ENCODE measurements at places on chromosomes 12 and 14.
A peak's percentile ranks its signal among the peaks of the same experiment; 100 is the strongest.

- no peak for DNase-seq
Observed at GRCh38 chr12:41979574-41979973, 165.1 kb downstream of the GXYLT1 start.

- peak; percentile 89 for DNase-seq
Observed at GRCh38 chr12:49200919-49201594, 12.2 kb upstream of the TUBA1A start.

- no peak for DNase-seq
Observed at GRCh38 chr12:65840793-65841670, 16.7 kb downstream of the HMGA2 start.

DNA sequence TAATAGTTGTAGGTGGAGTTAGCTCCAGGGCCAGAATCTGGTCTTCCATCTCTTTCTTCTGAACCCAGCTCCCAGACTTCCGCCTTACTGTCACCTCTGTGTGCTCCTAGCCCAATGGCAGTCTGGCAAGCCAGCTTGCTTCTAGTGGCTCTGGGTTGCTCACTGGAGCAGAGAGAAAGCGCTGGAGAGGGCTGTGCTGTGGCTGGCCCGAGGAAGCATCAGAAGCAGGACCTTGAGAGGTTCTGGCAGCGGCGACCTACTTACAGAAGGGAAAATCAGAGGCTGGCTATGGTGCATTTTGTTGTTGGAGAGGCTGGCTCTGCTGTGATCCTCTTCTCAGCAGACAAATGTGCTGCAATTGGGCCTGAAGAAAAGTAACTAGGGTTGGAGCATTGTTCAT is 28.6 kb downstream of the KCNA5 start:
- DNase-seq, result no peak

DNA sequence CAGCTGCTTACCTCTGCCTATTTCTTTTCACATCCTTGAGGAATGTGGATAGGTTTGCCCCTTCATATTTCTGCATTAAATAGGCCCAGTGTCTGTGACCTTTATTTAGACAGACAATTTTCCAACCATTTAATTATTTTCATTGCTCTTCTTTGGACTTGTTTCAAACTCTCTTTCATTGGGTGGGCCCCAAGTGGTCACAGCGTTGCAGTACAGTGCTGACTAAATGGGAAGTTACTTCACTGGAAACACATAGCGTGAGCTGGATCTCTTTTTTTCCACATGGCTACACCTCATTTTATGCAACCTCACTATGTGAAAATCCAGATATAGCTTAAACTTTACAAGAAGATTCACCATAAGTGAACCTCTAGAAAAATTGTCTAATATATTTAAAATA is 438.9 kb downstream of the ADAMTS20 start:
- peak; percentile 24 for DNase-seq

GRCh38 chr12:84315926-84316325 is 596.7 kb downstream of the SLC6A15 start:
- no peak for DNase-seq

DNA sequence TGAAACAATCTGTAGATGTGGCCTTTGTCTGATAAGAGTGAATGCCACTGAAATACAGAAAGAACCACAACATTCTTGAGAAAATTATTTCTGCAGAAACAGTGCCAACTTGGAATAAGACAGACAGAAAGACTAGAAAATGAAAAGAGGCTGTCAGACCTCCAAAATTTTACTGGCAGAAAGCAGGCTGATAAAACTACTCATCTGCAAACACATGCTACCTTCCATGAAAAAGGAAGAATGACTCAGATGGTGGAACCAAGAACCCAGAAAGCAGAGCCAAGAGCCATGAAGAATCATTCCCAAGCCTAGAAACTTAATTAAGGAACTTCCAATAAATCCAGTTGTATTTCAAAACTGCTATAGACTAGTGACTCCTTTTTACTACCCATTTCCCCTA is 31.9 kb upstream of the OSBPL8 start:
- no peak for DNase-seq

- DNase-seq, result no peak
Observed at GRCh38 chr14:61636779-61637178, 58.5 kb upstream of the HIF1A start.

DNA sequence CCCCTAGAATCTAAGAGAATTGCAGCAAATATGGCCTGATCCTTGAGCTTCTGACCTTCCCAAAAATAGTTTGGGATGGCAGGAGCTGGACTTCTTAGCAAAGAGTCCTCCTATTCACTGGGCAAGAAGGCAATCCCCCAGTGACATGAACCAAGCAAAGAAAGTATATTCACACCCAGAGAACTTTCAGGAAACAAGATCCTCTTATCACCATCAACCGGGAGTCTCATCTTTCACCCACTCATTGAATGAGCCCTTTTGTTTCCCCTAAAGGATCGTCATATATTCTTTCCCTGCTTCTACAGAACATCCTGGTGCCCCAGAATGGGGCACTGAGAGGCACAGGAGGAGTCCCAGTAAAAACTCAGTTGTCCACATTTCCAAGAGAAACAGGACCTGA is 19.7 kb downstream of the SPTB start:
- no peak for DNase-seq

Data from mesenchymal stem cell (in vitro differentiated cells and primary cell).